ENCODE measurements at places on chromosomes 4 and X.

DNA sequence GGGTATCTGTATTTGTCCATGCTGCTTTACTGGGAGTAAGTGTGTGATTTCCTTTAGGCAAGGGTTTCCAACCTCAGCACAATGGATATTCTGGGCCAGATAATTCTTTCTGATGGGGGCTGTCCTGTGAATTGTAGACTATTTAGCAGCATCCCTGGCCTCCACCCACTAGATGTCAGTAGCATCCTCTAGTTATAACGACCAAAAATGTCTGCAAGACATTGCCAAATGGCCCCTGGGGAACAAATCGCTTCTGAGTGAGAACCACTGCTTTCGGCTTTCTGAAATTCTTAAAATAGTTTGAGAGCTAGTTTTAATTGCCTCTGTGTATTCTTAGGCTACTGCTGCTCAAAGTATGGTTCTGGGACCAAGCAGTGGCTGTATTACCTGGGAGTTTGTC lies 81.2 kb upstream of the GPM6B start:
- no peak for DNase-seq

DNA sequence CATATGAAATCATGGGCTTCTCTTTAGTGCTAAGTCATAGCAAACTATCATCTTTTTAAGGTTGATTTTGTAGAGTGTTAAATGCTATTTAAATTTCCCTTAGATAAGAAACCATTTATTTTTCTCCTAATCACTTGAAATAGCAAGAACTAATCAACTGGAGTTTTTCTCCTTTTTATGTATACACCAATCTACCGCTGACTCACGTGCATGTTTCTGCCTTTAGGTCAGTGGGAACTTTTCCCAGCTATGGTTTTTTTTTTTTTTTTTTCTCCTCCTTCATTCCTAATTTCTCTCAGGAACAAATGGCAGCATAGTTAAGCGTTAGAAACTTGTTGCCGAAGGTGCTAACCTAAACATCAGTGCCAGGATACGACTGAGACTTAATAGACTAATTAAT lies 176.4 kb downstream of the BMPR1B start:
- no peak for DNase-seq

GRCh38 chrX:151975736-151976275 lies 1.3 kb upstream of the GABRE start:
- no peak for DNase-seq

GRCh38 chr4:174604198-174604597 lies 81.9 kb upstream of the HPGD start:
- DNase-seq = no peak

DNA sequence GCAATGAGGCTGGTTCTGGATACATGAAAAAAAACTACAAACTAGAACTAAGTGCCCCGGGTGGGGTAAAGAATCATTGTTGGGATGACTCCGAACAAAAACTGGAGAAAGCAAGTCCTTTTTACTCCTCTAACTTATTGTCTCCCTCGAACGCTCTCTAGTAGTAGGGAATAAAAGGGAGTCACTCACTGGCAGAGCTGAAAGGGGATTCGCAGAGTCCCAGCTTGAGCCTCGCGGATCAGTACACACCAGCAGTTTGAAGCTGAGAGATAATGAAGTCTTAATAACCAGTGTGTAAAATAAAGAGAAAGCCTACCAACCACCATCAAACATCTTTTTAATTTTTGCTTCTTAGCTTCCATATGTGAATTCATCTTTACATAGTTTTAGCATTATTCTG lies 521.9 kb upstream of the ARX start:
- no peak for DNase-seq

DNA sequence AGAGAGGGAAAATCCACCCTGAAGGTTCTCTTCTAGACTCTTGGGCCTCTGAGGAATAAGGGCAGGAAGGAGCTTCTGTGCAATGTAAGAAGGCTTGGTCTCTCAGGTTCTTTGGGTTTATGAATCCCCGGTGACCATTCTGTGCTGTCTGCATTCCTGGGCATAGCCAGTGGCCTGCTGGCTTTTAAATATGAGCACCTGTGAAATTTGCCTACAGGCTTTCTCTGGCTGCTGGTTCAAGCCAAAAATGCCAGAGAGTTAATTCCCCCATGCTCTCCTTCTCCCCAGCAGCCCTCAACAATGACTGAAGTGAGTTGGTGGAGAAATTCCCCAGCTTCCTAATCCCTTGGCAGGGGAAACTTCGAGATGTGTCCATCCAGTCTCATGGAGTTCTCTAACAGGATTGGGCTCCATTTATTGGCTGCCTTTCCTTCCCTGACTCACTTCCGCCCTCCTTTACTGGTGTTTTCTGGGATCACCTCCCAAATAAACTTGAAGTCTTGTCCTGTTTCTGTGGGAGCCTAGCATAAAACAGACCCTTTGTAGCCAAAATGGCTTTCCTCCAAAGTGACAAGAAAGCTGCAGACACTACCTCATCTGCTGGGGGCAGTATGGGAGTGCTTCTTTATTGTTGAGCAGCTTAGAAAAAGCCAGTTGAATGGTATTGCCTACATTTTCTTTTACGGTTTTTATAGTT lies 179.4 kb upstream of the CASK start:
- DNase-seq = no peak

GRCh38 chrX:106726485-106727437 lies at the start of gene RNF128:
Gene RNF128 (plus strand): TSS chrX:106726701. CDS start chrX:106726914, 213 bp downstream.
- peak; percentile 38 for DNase-seq

GRCh38 chrX:115018944-115019343 lies 1.5 kb upstream of the IL13RA2 start:
- no peak for DNase-seq

GRCh38 chr4:164408831-164409230 lies 345.1 kb upstream of the SMIM31 start:
- no peak for DNase-seq

DNA sequence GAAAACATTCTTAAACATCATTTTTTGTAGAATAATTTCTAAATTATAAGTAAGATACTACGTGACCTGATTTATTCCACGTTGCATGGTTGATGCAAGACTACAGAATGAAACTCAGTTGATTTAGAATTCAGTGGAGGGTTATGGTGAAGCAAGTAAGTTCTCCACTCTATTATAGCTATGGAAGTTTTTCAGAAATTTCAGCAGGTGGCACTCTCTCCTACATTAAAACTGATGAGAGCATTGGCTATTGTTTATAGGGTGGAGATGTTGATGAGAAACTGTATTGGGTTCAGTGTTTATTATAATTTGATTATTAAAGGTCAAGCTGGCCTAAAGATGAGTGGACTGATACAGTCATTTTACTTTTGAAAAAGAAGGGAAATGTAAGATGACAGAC lies 88.0 kb downstream of the FNIP2 start:
- peak; percentile 27 for DNase-seq

GRCh38 chr4:163558539-163559044 lies 64.1 kb downstream of the TMA16 start:
- DNase-seq = no peak

- DNase-seq = no peak
Measured at GRCh38 chrX:79568309-79568708, 201.2 kb upstream of the ITM2A start.

DNA sequence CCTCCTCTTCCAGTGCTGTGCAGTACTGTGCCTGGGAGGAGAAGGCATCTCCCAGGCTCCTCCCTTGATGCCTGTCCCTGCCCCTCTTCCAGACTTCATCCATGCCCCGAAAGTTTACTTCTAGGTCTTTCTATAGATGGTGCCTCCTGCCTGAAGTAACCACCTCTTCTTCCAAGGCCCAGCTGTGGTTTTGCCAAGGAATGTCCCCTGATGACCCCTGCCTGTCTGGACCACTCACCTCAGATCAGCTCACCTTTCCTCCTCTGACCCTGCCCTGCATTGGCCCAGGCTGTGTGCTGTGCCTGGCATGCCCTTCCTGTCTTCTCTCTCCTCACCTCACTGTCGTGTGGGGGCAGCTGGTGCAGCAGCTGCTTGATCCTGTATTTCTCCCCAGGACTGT lies 6.8 kb downstream of the PRICKLE3 start:
- DNase-seq = no peak

DNA sequence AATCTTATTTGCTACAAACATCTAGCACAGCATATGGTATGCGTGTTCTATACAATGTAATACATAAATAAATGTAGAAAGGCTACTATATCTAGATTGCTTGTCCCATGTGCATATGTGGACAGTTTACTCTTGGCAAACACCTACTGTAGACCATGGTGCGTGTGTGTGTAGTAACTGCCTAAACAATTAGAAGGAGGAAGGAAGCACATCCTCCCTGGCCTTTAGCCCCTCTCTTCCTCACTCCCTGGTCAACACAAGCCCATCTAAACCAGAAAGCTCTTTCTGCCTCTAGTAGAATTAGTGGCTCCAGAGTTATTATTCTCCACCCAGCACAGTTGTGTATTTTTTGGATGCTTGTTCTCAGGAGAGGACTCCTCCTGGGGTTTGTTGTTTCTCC lies 73.9 kb downstream of the KDR start:
- no peak for DNase-seq

DNA sequence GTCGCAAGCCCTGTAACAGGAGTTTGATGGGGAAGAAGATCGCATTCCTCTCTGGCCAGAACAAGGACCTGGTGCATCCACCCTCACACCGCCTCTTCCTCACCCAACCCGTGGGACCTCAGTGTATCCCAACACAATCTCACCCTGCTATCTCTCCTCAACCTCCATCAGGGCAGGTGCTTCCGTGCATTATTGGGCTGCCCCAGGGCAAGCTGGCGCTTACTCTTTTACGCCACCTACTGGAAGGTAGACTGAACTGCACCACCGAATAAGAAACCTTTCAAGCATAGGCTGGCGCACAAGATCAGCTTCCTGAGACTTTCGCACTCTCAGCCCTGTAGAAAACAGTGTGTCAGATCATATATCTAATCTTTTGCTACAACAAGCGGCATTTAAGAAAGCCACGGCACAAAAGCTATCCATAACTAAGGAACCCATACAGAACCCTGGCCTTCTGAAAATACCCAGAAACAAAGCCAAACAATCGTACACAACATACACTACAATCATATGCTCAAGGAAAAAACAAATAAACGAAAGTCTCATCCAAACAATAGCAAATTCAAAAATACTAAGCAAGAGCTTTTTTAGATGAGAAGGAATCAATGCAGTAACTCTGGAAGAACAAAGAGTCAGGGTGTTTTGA lies 209.3 kb downstream of the UGT8 start:
- peak; percentile 10 for DNase-seq

DNA sequence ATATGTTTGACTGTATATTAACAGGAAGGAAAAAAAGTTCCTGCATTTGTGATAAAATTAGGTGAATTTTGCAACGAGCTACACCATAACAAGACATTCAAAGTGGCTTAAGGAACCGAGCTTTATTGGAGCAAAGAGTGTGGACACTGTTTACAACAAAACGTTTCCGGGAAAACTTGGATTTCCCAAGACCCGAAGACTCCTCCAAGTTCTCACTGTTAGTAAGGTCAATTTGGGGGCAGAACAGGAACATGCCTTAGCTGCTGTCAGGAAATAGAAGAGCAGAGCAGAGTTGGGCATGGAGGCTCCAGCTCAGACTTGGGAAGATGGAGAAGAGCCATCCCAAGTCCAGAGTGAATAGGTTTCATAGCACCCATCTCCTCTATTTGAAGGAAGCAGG lies 16.5 kb downstream of the ADH6 start:
- peak; percentile 4 for DNase-seq

GRCh38 chrX:77788050-77788449 lies 2.0 kb upstream of the ATRX start:
- DNase-seq = peak; percentile 28

DNA sequence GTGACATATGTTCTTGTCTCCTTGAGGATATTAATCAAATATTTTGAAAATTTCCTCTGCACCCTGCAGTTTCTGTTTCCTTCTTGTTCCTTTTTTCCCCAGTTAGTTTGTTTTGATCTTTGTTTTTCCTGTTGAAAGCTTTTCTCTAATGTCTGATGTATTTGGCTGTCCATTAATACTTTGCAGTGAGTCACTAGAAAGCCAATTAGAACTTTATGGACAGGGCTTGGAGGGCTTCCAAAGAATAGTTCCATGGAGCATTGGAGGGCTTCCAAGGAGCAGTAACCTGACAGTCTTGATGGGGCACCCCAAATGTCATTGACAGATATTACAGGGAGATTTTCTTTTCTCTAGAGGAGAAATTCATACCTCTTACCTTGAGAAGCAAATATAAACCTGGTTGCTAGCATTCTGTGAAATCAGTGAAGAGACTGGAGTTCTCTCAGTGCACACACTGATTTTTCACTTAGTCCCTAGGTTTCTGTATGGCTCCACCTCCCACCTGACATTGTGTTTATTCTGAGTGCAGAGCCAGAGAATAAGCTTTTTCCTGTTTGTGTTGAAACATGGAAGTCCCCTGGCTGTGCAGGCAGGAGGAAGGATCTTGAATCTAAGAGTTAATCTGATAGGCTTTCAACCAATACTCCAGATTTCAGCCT lies 26.5 kb downstream of the SPARCL1 start:
- no peak for DNase-seq

DNA sequence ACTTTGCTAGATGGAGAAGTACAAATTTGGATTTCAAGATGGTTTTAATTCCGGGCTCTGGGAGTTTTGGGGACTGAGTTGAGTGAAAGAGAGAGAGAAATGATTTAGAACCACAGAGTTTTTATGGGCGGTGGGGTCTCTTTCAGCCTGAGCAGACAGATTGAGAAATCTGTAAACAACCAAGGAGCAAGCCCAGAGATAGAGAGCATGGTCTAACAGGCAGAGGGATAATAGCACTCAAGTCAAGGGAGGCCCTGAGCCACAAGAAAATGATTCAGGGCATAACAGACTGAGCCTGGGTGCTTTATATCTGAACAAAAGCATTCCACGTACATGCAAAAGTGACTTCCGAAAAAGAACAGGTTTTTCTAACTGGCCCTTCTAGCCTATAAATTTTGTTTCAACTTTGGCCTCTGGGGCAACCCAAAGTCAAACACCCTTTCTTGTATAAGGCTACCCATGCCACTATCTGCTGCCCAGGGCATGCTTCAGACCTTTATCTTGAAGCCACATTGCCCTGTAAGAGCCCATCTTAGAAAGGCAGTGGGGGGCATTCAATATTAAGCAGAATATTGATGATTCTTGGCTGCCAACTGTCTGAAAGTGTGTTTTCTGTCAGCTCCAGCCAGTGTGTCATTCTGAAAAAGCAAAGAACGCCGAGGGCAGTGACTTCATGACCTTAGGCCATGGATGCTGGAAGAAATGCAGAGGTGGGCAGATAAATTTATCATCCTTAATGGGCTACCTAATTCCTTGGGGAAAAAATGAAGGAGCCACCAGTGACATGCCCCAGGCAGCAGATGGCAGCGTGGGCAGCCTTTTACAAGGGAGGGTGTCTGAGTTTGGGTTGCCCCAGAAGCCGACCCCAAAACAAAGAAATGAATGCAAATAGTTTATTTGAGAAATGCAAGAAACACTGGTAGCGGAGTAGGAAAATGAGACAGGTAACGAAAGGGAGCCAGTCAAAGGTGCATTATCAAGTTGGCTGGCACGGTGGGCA lies 637.6 kb downstream of the MID1IP1 start:
- no peak for DNase-seq

- DNase-seq = no peak
Measured at GRCh38 chr4:24669751-24670150, 85.4 kb upstream of the DHX15 start.

DNA sequence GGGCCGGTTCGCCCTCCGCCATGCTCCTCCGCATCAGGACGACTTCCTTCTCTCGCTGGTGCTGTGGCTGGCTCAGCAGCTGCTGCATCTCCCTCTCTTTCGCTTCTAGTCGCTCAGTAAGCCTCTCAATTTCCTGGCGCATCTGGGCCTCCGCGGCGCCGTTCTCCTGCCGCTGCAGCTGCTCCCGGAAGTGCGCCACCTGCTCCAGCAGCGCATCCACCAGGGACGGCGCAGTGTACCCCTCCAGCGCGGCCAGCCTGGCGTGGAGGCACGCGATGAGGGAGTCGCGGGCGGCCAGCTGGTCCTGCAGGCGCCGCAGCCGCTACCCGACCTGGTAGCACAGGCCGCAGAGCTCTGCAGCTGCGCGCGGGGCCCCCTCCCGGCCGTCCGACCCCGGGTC lies 97.4 kb upstream of the MED14 start:
- DNase-seq = no peak

Measured in hepatic stellate cell (primary cell).